ENCODE measurements at places on chromosomes 4 and X.

- no peak for DNase-seq
Observed at GRCh38 chr4:110830461-110830860, 207.6 kb upstream of the PITX2 start.

GRCh38 chr4:106691749-106692148, 323.2 kb upstream of the GIMD1 start:
- no peak for DNase-seq

GRCh38 chr4:79874197-79874596, 198.8 kb downstream of the ANTXR2 start:
- no peak for DNase-seq

DNA sequence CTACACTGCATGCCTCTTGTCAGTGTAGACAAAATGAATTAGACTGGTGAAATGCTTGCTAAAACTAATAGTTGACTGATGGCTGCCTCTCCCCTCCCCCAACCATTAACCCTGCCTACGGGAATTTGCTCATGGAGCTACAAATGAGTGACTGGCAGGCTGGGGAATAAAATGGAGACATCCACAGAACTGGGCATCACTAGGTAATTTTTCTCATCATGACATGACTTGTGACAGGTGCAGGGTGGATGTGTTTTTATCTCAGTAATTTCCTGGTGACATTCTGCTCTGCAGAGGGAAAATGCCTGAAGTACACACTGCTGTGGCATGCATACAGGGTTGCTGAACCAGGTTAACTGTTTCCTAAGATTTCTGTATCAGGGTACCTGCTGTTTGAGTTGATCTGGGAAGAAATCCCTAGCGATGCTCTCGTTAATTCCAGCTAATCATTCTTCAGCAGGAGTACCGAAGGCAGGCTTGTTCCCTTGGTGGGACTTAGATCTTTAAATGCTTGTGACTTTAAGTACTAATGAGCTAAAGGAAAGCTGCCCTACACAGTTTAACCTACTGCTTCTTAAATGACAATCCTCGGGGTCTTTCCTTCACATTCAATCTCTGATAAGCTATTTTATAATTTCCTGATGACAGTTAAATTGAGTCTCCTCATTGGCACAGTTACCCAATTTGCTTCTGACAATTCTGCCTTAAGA, 376.3 kb upstream of the LCORL start:
- no peak for DNase-seq

DNA sequence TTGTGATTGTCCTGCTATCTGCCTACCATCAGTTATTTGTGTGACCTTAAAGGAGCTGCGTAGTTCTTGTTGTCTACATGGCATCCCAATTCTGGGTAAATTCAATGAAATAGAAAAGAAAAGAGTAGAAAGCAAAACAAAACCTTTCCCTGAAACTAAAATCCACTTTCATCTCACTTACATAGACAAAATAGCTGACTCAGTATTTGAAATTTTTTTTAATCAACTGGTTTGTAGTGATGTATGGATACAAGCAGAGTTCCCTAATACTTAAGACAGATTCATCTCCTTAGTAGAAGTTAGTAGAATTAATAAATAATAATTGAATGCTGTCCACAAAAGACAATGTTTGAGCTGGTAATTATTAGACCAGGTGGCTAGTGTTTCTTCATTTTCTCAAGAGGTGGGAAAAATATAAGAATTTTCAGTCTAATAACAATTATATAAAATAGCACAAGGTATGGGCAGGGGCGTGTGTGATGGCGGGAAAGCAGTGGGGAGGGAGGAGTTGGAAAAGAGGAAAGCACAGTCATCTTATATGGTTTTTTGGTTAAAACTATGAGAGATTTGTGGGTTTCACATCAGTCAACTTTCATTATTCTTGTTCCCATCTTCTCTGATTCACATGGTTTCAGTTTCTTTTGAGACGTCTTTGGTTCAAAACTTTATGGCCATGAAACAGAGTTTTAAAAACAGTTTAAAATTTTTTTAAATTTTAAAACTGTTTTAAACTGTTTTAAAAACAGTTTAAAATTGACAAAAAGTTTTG, 275.2 kb downstream of the SPRY1 start:
- DNase-seq = no peak

- no peak for DNase-seq
Observed at GRCh38 chr4:141826260-141826659, 189.9 kb downstream of the IL15 start.

DNA sequence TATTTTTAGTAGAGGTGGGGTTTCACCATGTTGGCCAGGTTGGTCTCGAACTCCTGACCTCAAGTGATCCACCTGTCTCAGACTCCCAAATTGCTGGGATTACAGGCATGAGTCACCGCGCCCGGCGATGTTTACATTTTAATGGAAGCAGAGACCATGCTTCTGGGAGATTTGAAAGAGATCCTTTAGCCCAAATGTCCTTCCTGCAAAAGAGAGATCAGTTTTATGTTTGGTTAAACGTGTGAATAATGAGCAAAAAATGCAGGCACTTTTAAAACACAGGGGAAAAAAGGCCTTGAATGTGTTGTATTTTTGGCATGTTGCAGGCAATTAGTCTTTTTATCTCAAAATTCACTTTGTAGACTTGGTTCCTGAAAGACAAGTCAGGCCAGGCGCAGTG, 95.8 kb upstream of the ELOVL6 start:
- DNase-seq = no peak

DNA sequence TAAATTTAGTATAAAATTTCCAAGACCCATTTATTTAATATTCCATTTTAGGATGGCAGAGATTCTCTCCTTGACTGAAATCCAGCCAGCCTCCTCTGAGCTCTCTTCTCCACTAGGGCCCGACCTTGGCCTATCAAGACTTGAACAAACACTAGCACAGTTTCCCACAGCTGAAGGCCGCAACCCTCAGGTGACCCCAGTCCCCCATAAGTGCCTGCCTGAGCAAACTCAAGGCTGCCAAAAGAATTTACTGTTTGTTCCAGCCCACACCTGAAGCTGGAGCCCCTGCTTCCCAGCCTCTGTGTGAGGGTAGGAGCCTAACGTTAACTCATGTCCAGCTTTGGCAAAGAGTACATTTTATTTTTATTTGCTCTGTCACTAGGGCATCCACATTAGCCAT, 629.0 kb upstream of the ZFP42 start:
- DNase-seq = no peak

GRCh38 chr4:7817877-7818398, 121.7 kb downstream of the AFAP1 start:
- DNase-seq = no peak

DNA sequence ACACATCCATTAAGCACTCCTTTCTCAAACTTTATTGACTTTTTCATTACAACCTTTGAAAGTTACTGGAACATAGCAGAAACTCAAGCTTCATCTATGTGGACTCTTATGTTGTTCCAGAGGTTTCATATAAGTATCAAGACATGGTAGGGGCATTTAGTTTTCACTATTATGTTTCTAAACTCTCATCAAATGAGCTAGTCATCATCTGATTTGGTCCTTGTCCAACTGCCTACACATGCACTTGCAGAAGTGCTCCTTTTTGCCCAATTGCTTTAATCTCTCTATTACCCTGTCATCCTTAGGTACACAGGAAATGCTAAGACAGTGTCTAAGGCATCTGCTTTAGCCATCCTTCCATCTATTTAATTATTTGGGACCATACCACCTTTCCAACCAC, 42.2 kb upstream of the EPGN start:
- no peak for DNase-seq

DNA sequence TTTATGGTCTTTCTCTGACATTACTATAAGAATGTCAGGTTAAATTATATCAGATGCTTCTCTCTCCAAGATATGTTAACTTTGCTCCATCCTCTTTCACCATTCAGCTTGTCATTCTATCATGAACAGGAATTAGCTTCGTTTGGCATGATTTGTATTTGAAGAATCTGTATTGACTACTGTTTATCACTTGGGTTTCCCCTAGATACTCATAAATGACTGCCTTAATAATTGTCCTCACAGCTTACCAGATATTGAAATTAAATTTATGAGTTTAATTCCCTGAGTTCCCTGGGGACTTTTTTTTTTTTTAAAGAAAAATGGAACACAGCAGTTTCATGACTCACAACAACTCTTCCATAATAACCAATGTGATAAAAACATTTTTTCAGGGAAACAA, 76.2 kb upstream of the EOLA2 start:
- no peak for DNase-seq

DNA sequence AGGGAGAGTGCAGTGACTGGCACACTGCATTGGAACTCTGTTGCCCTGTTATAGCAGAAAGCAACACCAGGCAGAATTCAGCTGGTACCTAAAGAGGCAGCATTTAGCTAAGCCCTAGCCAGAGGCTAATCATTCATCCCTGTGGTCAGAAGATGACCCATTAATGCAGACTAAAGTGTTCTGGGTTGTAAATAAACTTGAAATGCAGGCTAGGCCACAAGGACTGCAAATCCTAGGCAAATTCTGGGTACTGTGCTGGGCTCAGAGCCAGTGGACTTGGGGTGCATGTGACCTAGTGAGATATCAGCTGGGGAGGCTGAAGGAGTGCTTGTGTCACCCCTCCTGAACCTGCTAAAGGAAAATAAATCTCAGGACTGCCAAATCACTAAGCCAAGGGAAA, 91.2 kb downstream of the LPAR4 start:
- DNase-seq = no peak

GRCh38 chr4:127622921-127623796, 9.6 kb upstream of the INTU start:
- peak; percentile 24 for DNase-seq

- DNase-seq = no peak
Observed at GRCh38 chr4:42328978-42329377, 68.3 kb upstream of the SHISA3 start.

DNA sequence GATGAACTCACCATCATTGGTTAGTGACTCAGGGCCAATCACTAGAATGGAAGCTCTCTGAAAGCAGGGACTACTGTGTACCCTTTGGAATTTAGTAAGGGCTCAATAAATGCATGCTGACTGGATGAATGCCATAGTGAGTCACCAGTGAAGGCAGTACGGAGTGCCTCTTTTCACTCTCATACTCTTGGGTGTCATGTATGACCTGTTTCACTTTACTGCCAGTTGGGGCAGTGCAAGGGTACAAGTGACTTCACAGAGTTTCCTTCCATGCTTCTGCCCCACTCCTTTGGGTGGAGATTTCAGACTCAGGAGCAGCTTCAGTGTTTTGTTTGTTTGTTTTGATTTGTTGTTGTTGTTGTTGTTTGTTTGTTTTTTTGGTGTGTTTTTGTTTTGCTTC, 57.7 kb downstream of the SOX3 start:
- DNase-seq = no peak
